ENCODE measurements at places on chromosomes 1 and 21.

DNA sequence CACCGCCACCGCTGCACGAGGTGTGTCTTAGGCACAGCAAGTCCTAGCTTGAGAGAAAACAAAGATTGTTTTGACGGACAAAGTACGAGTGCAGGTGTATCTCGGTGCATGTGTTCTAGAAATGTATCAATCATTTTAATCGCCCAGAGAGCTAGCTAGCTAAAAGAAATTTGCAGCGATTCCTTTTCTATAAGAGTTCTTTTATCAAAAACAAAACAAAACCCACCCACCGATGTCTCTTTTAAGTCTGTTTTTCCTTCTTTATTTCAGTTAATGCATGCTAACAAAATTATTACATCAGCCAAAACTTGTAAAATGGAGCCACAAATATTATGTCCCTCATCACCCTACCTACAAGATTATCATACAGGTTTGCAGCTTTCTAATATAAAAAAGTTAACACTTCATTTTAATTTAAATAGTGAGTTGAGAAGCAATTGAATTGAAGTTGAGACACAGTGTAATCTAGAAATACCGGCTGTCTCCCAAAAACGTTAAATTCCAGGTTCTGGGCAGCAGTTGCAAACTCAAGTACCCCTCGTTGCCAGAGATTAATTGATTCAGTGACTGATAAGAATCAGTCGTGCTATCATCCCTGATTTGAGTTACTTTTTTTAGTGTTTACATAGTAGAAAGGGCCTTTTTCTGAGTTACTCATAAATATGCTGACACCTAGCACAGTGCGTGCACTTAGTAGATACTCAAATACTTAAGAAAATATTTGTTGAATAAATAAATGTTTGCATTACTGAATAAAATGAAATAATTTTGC lies 1.5 kb upstream of the SYDE2 start:
- no peak for DNase-seq

DNA sequence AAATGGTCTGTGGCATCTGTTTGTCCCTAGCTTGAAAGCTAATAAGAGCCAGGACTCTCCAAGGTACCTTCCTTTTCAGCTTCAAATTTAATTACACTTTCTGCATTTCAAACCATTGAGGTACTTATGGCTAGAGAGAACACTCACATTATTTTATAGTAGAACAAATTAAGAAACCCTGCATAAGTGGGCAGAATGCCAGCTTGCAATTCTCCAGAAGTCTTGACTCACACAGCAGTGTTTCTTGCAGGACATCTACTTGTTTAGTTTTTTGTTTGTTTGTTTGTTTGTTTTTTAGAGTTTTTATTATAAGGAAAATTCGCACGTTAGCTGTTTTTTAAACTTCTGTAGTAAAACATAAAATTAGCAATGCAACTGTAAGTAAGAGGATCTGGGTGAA lies 397.2 kb downstream of the NEGR1 start:
- no peak for DNase-seq

DNA sequence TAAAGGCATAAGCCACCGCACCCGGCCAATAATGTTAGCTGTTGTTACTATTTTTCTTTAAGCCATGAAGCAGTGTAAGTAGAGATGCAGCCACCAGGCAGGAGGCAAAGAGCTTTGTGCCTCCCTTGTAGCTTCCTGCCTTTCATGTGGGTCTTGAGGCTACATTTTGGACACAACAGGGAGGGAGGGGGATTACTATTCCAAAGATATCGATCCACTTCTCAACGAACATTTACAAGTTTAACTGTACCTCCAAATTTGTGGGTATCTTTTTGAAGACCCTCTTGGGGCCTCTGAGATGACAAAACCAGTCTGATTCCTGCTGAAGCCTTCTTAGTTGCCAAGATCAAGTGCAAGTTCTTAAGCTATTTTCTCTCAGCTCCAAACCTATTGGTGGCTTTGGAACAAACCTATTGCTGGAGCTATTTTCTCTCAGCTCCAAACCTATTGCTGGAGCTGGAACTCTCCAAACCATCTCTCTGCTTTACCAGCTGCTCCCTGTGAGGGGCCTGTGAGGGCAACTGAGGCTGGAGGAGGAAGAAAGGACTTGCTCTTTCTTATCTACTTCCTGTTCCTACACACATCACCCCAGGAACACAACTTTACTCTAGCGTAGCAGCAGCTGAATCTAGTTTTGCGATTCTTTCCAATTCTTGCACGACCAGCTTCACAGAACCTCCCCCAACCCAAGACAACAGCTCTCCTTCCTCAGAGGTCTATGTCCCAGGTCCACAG lies 16.1 kb upstream of the RCAN3 start:
- no peak for DNase-seq

DNA sequence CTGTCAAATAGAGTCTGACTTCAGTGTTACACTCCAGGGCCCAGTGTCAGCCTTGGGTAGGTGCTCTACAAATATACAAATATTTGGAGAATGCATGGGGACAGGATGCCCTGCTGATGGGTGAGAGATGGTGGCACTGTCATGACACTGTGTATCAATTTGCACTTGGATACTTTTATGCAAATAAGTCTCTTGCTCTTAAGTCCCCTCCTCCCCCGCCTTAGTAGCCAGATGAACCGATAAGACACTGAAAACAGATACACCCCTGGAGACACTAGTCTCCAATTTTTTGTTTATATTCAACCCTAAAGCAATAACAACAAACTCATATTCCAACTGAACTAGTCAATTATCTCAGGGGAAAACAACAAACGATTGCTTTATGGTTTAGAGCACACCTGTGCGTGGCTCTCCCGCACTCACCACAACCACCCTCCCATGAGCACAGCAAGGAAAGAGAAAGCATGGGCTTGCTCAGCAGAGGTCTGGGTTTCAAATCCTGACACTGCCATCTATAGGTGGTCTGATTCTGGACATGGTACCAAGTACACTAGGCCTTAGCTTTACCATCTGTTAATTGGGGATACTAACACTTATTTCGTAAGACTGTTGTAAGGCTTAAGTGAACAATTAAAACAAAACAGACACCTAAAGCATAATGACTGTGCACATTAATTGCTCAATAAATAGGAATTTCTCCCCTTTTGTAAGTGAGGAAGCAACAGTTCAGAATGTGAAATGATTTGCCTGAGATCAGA lies 50.3 kb downstream of the HIVEP3 start:
- no peak for DNase-seq

- no peak for DNase-seq
Observed at GRCh38 chr1:246029616-246030015, 477.5 kb downstream of the SMYD3 start.

GRCh38 chr1:240314845-240315801 lies 223.4 kb downstream of the FMN2 start:
- no peak for DNase-seq

- no peak for DNase-seq
Observed at GRCh38 chr1:165467706-165468105, 22.8 kb upstream of the RXRG start.
